ENCODE measurements at places on chromosomes 5 and 9. TPM values are rescaled to one million over a fixed set of nuclear protein-coding genes. Genes with fewer than 3 reads are reported as not detected.

NUTM2F gene
- not detected for total RNA-seq

DNA sequence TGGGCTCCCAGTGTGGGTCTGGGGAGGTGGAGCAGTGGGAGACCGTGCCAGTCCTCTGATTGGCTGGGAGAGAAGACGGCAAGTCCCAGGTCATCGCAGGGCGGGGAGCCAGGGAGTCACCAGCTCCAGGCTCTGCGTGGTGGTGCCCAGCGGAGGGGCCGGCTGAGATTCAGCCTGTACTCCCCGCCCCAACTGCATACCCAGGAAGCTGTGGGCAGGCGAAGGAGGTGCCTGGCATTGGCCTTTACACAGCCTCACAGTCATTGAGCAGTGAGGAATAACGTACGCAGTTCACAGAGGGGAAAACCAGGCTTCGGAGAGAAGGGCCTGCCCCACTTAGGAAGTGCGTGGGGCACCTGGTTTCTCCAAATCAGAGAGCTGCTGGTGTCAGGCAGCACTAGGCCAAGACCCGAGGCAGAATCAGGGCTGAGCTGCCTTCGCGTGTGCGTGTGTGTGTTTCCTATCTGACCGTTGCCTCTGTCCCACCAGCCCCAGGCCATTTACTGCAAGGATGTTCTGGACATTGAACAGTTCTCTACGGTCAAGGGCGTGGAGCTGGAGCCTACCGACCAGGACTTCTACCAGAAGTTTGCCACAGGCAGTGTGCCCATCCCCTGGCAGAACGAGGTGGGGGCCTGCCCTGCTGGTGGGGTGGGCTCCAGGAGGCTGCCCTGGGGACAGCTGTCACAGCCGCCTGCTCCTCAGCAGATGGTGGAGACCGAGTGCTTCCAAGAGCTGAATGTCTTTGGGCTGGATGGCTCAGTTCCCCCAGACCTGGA lies 6.2 kb upstream of the PRR7 start:
- H3K36me3 ChIP-seq, result no peaks in the 10 kb centered on the region
- H3K27ac ChIP-seq, result no peak overlapping the region
- no peak for DNase-seq
- H3K4me1 ChIP-seq, result peaks cover under 1% of the 10 kb centered on the region

ADRA1B gene
- 0.32 TPM for total RNA-seq

GRCh38 chr5:133109655-133110483 lies 58.1 kb downstream of the HSPA4 start:
- 0 out of 2 replicates have a peak, but pooled peaks cover 6% of the 10 kb centered on the region for H3K4me1 ChIP-seq
- H3K27me3 ChIP-seq, result no peaks in the 10 kb centered on the region
- H3K36me3 ChIP-seq, result peaks cover 8% of the 10 kb centered on the region
- H3K4me3 ChIP-seq, result no peak overlapping the region
- no peak overlapping the region for H3K27ac ChIP-seq

DNA sequence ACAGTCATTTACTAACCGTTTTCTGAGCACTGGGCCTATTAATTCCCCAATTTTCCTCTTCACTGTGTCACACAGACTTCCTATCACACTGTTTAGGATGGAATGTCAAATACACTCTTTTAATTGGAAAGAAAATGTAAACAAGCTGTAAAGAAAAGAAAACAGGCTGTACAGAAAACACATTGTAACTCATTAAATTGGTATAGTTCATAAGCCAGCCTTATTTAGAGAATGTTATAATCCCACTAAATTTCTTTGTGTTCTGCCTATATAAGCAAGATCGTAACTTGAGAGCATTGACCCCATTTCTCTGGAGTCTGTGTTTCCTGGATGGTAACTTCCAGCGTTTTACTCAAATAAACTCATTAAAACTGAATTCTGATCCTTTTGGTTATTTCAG lies 46.5 kb downstream of the TARS1 start:
- H3K4me1 ChIP-seq, result no peaks in the 10 kb centered on the region
- no peak overlapping the region for H3K4me3 ChIP-seq
- no peak for DNase-seq
- no peaks in the 10 kb centered on the region for H3K36me3 ChIP-seq

GRCh38 chr5:179345433-179346321 lies at the start of gene ADAMTS2:
Gene ADAMTS2, minus strand, starts transcription at chr5:179345461. Its CDS starts 133 bp downstream, at chr5:179345328.
- H3K36me3 ChIP-seq, result no peaks in the 10 kb centered on the region
- peak within 1 kb of the TSS; percentile 43 for H3K27ac ChIP-seq
- H3K4me1 ChIP-seq, result peaks cover 14% of the 10 kb centered on the region

GRCh38 chr5:95317085-95317484 lies 32.2 kb upstream of the MCTP1 start:
- no peak for DNase-seq
- 0 out of 2 replicates have a peak, but pooled peaks cover 5% of the 10 kb centered on the region for H3K27me3 ChIP-seq
- no peak overlapping the region for H3K27ac ChIP-seq
- H3K4me3 ChIP-seq, result no peak overlapping the region
- no peaks in the 10 kb centered on the region for H3K4me1 ChIP-seq

Measured in GM23248 (cell line).